Stimulated activated CD8-positive, alpha-beta memory T cell treated with anti-CD3 and anti-CD28 coated beads, Interleukin-12 subunit alpha, Interleukin-12 subunit beta, amount 100 ng/mL, for 1 hour (primary cell): ENCODE measurements at places on chromosomes 1 and 21.

- no peak for DNase-seq
These were observed 1.2 kb upstream of the CAPN2 start for GRCh38 chr1:223711173-223711572.

GRCh38 chr1:20220036-20220435, 33.7 kb upstream of the PLA2G2C start:
- no peak for DNase-seq

DNA sequence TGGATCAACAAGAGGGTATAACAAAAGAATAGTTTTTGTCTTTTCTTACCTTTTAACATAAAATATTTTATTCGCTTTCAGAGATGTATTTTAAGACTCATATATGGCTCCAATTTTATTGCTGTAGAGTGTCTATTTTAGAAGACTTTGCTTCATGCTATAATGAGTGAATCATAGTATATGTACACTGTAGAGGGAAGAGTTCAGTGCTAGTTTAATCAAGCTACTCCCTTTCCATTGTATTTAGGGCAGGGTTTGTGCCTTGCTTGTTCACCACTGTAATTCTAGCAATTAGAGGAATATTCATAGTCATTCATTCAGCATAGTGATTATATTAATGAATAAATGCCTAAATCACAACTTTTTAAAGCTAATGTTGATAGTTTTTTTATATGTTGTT, 78.8 kb downstream of the CEP350 start:
- no peak for DNase-seq

- no peak for DNase-seq
These were observed 7.5 kb upstream of the PSEN2 start for GRCh38 chr1:226862890-226863289.

DNA sequence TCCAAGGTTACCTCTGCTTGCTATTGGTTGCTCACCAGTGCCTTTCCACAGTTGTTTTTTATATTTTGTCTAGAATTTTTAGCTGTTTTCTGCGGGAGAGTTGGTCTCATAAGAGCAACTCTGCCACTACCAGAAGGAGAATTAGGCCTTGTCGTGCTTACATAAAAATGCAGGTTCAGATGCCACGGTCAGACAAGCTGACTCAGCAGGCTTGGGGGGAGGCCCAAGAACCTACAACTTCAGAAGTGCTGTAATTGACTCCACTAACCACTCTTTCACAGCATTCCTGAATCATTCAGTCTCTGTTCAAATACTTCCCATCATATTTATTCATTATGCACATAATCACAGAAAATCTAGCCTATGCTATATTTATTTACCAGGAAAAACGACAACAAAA, 23.1 kb upstream of the YRDC start:
- DNase-seq = no peak

DNA sequence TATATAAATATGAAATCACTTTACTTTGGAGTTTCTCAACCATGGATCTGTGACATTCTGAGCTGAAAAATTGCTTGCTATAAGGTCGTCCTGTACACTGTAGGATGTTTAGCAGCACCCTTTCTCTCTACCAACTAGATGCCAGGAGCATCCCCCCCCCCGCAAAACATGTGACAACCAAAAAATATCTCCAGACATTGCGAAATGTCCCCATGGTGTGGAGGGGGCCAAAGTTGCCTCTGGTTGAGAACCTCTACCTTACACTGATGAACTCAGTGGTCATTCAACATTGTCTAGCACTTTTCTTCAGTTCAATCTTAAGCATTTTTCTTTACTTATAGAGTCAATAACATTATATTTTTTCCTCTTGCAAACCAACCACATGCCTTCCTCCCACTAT, 9.2 kb downstream of the FASLG start:
- no peak for DNase-seq

GRCh38 chr1:116605315-116605714, 34.5 kb upstream of the CD58 start:
- no peak for DNase-seq

GRCh38 chr1:182206626-182207239, 145.2 kb upstream of the ZNF648 start:
- DNase-seq = no peak

- no peak for DNase-seq
These were observed 96.0 kb downstream of the FOXD2 start for GRCh38 chr1:47533793-47534328.

- DNase-seq = no peak
These were observed 29.1 kb downstream of the THRAP3 start for GRCh38 chr1:36253161-36253862.
